ENCODE measurements at places on chromosomes 11 and 22.

DNA sequence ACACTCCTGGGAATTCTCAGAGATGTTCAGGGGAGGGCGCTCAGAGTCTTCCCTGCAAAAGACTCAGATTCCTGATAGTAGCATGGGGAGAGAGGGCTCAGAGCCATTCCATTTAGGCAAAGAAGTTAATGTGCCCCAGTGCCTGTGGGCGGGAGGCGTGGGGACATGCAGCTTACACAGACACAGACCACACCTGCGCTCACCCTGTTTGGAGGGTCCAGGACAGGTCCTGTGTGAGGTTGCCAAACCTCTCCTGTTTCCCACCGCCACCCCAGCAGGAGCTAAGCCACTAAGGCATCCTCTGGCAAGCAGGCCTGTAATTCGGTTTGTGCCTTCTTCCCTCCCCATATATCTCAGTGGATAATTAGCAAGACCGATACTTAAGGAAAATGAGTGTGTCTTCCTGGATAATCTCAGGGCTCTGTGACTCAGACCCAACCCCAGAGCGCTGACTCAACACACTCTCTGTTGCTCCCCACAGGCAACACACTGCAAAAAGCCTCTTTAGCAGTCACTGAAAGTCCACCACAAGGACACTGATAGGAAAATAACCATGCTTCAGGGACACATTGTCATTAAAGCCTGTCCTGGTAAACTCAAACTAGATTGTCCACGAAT is 118.9 kb upstream of the LMO1 start:
- no peak overlapping the region for H3K27ac ChIP-seq
- H3K36me3 ChIP-seq: no peaks in the 10 kb centered on the region
- no peaks in the 10 kb centered on the region for H3K27me3 ChIP-seq
- no peaks in the 10 kb centered on the region for H3K4me1 ChIP-seq

GRCh38 chr11:74839971-74840370 is 91.3 kb downstream of the RNF169 start:
- peaks cover 13% of the 10 kb centered on the region for H3K36me3 ChIP-seq
- no peak overlapping the region for H3K4me3 ChIP-seq
- no peak overlapping the region for H3K27ac ChIP-seq
- H3K4me1 ChIP-seq: peaks cover 5% of the 10 kb centered on the region
- no peak for DNase-seq
- no peaks in the 10 kb centered on the region for H3K27me3 ChIP-seq

DNA sequence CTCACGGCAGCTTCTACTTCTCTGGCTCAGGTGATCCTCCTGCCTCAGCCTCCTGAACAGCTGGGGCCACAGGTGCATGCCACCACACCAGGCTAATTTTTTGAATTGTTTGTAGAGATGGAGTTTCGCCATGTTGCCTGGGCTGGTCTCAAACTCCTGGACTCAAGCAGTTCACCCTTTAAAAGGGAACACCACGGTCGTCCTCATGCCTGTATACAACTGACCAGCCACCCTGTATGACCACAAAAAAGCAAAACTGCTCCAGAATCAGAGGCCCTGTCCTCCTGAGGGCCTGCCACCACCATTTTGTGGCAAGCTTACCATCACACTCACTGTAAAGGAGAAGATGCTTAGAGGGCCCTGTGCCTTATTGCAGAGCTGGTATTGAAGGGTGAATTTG is 2.2 kb downstream of the GLB1L3 start:
- peaks cover 5% of the 10 kb centered on the region for H3K36me3 ChIP-seq
- no peak overlapping the region for H3K27ac ChIP-seq
- H3K4me1 ChIP-seq: peaks cover 27% of the 10 kb centered on the region
- DNase-seq: no peak

DNA sequence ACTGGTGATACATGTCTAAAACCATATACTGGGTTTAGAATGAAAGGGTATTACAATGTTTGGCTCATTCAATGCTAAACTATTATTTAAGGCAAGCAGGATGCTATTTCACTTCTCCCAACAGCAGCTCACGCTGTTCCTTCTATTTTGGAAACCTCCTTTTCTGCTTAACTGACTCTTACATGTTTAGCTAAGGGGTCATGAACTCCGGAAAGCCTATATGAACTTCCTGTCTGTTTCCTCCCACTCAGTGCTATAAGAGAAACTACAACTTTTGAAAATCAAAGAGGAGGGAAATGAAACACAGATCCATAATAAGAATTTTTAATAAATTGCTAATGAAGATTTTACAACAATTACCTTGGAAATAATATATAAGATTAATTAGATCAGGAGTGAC is 30.9 kb downstream of the SLC36A4 start:
- DNase-seq: no peak
- peaks cover 13% of the 10 kb centered on the region for H3K36me3 ChIP-seq
- no peaks in the 10 kb centered on the region for H3K4me1 ChIP-seq
- no peak overlapping the region for H3K27ac ChIP-seq
- H3K27me3 ChIP-seq: no peaks in the 10 kb centered on the region

GRCh38 chr22:44658311-44658953 is 43.6 kb upstream of the PRR5 start:
- no peak overlapping the region for H3K27ac ChIP-seq
- H3K4me3 ChIP-seq: no peak overlapping the region
- H3K36me3 ChIP-seq: no peaks in the 10 kb centered on the region
- DNase-seq: no peak
- no peaks in the 10 kb centered on the region for H3K27me3 ChIP-seq
